Fibroblast of skin of scalp (primary cell): ENCODE measurements at places on chromosomes 5 and 9.

GRCh38 chr5:60978968-60979367 is 34.0 kb downstream of the NDUFAF2 start:
- DNase-seq, result no peak

DNA sequence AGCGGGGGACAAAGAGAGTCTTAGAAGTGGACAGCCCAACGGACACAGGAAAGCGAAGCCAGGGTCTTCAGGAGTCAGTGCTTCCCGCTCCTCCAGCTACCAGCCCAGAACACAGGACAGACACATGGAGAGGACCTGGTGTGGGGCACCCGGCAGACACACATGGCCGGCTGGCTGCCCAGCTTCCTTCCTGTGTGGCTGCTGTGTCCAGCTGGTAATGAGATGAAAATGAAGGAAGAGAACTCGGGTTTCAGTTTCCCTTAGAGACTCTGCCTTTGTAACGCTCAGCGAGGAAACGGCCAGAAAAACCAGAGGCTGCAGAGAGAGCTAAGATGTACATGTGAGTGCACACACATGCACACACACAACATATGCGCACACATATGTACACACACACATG is 87.5 kb downstream of the SECISBP2 start:
- DNase-seq, result no peak

DNA sequence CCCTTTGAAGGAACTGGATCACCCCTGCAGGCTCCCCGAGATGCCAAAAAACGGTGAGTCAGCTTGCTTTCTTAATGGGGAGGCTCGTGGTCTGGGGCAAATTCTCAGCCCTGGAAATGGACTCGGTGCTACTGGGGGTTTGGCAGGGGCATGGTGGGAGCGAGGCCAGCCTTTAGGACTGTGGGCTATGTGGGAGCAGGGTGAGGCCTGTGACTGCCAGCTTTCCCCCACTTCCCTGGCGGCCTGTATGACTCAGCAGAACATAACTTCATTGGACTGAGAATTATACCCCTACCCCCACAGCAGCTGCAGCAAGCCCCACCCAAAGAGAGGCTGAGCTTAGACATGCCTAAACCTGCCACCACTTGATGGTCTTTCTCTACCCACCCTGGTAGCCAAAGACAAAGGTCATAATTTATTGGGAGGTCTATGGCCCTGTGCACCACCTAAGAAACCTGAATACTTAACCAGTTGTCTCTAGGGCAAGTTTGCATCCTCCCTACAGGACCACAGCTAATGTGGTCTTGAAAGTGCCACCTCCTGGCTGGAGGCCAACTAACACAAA is 325.3 kb downstream of the TLE1 start:
- DNase-seq, result peak; percentile 14

DNA sequence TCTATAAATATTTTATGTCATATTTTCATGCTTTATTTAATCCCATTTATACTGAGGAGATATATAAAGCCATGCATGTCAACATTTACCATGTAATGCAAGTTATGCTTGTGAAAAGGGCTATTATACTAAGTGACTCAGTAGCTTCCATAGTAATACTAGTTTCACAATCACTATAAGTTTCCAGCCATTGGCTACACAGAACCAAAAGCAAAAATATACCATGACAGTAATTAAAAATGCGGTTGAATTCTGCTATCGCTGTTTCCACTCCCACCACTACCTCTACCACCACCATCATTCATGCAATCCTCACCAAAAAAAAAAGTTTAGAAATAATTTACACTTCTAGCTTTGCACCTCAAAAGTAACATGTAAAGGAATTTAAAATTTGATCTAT is 60.2 kb downstream of the MLLT3 start:
- no peak for DNase-seq

DNA sequence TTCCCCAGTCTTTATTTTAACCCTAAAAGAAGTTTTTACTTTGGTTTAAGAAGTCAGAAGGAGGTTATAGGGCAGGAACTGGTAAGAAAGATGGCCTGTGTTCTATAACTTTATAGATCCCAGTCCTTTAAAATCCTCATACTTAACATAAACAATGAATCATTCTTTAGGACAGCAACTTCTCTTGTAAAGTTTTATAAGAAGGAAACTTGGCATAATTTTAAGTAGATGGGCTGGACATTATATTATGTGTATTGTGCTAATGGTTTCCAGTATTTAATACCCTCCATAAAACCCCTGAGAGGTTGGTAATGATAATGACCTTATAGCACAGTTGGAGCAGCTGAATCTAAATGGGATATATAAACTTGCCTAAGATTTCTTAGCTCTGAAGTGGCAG is 247.2 kb downstream of the FAM170A start:
- DNase-seq, result no peak

GRCh38 chr5:56605231-56605630 is 210.1 kb upstream of the MAP3K1 start:
- no peak for DNase-seq

DNA sequence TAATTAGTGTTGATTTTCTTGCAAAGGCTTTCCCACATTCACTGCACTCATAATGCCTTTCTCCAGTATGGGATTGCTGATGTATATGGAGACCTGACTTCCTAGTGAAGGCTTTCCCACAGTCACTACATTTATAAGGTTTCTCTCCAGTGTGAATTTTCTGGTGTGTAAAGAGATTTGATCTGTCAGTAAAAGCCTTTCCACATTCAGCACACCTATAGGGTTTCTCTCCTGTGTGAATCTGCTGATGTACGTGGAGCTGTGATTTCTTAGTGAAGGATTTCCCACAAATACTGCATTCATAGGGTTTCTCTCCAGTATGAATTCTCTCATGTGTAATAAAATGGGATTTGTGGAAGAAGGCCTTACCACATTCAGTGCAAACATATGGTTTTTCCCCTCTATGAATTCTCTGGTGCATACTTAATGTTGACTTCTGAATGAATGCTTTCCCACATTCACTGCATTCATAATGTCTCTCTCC is 31.1 kb downstream of the ZNF484 start:
- no peak for DNase-seq

- no peak for DNase-seq
These were observed 44.0 kb upstream of the PLIN2 start for GRCh38 chr9:19171271-19171670.

DNA sequence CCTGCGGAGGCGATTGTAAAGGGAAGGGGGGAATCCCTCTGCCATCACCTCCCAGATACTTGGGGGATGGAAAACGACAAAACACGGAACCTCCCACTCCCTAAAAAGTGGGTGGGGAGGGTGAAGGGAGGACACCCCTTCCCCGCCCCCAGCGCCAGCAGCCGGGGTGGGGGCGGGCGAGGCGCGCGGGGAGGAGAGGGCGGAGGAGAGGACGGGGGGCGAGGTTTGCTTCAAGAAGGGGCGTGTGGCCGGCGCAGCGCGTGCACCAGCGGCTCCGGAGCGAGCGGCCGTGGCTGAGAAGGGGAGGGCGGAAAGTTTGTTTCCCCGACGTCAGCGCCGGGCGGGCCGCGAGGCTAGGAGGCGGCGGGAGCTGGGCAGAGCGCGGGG is at the start of gene PRRX2:
PRRX2 (plus strand) TSS at position 259 of the 387 bp plus-strand sequence. CDS start 221 bp downstream, outside the sequence.
- peak; percentile 90 for DNase-seq

DNA sequence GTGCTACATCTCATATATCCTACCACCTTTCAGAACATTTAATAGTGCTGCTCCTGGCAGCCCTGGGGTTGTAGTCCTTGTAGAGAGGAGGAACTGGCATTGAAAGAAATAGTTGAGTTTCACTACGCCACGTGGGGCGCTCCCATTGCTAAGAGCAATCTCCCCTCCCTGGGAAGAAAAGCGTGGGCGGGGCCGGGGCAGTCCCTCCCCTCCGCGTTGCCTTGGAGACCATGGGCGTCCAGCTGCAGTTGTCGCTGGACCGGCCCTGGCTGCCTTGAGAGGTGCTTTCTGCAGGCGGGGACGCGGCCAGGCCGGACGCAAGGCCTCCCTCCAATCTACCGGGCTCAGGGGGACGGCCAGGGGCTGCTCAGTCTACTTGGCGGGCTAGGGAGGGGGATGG is 368 bp upstream of the CCDC180 start:
- DNase-seq, result peak; percentile 58

DNA sequence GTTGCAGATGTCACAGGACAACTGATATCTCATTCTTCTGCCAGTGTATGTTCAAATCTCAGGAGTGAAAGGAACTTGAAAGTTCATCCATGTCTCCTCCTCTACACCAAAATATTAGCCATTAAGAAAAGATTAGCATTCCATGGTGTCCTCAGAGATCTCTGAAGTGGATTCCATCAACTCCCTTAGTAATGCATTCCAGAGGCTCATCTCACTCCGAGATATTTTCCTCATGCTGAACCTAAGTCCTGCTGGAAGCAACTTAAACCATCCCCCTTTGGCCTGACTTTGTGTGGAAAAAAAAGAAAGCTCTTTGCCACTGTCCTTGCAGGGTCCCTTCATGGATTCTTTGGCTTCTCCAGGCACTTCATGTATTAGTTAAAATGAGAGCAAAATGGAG is 155.7 kb upstream of the ZNF462 start:
- DNase-seq, result peak; percentile 80

- DNase-seq, result no peak
These were observed 429.8 kb downstream of the SPOCK1 start for GRCh38 chr5:137069358-137069757.

- no peak for DNase-seq
These were observed 104.8 kb upstream of the SMARCA2 start for GRCh38 chr9:1910269-1910811.

DNA sequence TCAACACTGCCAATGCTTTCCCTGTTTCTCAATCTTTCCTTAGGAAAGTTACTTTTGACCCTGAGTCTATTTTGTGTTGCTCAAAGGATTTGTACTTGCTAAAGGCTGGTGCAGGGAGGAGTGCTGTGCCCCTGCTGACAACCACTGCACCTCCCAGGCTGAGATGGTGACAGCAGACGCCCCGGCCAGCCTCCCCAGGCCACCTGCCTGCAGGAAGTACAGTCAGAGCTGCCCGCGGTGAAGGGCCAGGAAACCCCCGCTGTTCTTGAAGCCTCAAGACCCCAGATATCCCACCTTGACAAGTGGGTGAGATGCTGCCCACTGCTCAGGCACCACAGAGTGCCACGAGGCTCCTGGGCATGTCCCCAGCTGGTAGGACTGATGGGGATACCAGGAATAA is 44.2 kb upstream of the CKMT2 start:
- DNase-seq, result no peak
